ENCODE measurements at places on chromosomes 11 and 22. TPM values are rescaled to one million over a fixed set of nuclear protein-coding genes. Genes with fewer than 3 reads are reported as not detected.

Gene PANX3
- total RNA-seq = not detected

Gene MYOD1
- total RNA-seq = not detected

Gene CPT1B
- 0.65 TPM for total RNA-seq

Gene RTN4RL2
- under 0.01 TPM for total RNA-seq

Gene POU2AF2
- not detected for total RNA-seq

Gene PHOX2A
- total RNA-seq = not detected

Gene IGF2
- 1.5 TPM for total RNA-seq

Gene MN1
- total RNA-seq = 0.32 TPM

Gene PDXP
- total RNA-seq = 8.2 TPM

Gene ANO3
- total RNA-seq = not detected

Gene HEPN1
- total RNA-seq = not detected

Gene RFPL2
- total RNA-seq = 0.32 TPM

Gene PTPN5
- total RNA-seq = not detected

Gene VPS51
- total RNA-seq = 195 TPM
